Activated T-helper 1 cell treated with Interleukin-2 at 50 U/mL for 16 hours (primary cell): ENCODE measurements at places on chromosomes 5 and 9.

- DNase-seq: no peak
These were observed 124.2 kb upstream of the TNPO1 start for GRCh38 chr5:72692231-72692637.

- no peak for DNase-seq
These were observed 190.6 kb upstream of the MSX2 start for GRCh38 chr5:174533751-174534241.

DNA sequence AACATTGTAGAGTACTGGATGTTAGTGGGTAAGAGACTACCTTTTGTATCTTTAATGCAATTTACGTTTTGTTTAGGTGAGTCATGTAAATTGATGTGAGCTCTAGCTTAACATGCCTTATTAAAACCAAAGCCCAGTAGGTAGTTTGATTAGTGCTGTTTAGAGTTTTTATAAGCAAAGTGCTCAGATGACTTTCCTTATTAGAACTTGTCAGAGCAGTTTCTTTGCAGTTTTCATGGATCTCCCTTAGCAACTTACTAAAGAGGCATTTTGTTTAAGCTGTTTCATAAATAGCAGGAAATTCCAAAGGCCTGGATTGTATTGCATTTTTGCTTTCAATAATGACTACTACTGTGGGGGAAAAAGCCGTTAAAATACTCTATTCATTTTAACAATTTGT is 14.5 kb downstream of the ZSWIM6 start:
- no peak for DNase-seq

- DNase-seq: no peak
These were observed 23.4 kb downstream of the HRH2 start for GRCh38 chr5:175681045-175681967.

DNA sequence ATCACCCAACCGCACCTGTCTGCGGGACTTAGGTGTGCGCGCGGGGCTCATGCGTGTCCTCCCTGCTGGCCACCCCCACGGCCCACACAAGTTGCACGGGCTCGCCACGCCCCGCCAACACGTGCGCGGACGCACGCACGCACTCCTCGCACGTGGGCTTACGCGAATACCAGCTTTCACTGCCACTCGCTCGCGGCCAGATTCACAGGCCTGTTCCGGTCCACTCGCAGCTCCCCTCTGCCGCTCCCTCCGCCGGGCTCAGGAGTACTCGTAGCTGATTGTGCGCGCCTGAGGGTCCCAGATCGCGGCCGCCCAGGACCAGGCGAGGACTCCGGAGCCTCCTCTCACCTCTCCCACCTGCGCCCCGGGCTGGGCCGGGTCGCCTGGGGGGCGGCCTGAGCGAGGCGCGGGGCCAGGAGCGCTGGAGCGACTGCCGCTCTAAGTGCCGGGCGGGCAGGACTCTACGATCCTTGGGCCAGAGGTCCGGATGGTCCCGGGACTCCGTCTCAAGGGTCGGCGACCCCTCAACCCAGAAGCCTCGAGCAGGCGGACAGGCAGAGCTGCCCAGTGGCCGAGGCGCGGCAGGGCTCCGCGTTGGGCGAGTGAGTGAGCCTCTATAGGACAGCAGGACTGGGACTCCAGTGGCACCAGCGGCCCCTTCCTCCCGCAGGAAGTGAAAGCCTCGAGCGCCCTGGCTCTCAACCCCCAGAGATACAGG is 3.4 kb downstream of the PCDHGC5 start:
- no peak for DNase-seq

DNA sequence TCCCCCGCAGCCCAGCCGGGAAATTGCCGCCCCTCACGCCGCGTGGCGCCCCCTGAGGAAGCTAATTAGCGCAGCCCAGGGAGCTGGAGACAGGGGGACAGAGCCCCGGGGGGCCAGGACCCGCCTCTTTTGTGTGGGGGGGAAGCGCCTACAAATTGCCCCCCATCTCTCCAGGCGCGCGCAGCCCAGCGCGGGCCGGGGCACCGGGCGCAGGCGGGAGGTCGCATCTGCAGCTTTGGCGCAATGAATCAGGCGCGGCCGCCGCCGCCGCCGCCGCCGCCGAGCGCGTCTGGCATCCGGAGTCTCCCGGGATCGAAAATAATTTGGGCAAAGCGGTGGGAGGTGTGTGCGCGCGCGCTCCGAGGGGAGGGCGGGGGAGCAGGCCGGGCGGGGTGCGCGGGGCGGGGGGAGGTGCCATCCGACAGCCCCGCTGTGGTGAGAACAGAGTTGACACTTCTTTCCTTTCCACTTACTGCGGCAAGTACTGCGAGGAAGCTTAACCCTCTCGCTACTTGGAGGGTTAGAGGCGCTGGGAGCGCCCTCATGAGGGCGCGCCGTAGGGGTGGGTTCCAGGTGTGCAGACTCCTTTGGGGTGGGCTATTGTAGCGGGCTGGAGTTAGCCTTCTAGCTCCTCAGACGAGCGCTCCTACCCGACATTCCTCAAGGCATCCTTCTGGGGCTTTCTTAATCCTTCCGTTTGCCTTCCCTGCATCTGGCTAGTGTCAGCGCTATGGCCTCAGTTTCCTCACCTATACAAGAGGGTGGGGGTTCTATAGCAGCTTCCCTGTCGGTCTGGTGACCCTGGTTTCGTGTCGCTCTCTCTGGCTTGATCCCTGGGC is 63.1 kb downstream of the CXXC5 start:
- peak; percentile 27 for DNase-seq

GRCh38 chr5:144378681-144379080 is 208.0 kb downstream of the KCTD16 start:
- DNase-seq: no peak

GRCh38 chr5:52007230-52007858 is 624.1 kb downstream of the ISL1 start:
- DNase-seq: no peak

GRCh38 chr5:69049151-69049550 is 44.7 kb upstream of the SLC30A5 start:
- no peak for DNase-seq

DNA sequence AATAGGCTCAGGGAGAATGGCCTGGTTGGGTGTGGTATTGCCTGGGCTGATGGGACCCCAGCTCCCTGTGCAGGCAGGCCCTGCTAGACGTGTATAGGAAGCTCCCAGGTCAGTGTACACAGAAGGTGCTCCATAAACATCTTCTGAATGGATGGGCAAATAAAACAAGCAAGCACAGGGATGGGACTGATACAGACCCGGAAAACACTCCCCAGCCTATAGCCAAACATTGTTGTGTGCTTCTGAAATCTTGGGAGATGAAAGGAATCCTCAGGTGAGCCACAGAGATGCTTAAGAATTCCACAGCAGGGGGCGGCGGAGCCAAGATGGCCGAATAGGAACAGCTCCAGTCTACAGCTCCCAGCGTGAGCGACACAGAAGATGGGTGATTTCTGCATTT is 151.8 kb downstream of the ENTREP1 start:
- DNase-seq: no peak

- no peak for DNase-seq
These were observed 26.3 kb downstream of the SLC28A3 start for GRCh38 chr9:84314306-84314705.

DNA sequence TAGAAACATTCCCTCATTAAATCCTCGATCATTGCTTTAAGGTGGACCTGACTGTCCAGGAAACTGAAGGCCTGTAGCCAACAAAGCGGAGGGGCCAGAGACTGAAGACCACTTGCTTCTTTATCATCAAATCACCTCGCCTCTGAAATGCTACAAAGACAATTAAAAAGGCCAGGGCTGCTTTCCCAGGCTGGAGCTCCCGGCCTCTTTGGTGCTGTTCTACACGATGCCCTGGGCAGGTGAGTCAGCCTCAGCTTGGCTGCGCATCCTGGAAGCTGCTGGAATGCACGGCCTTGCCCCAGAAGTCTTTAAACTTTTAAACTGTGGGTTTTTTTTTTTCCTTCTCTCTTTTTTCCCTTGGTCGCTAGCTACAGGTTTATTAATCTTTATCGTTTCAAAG is 46.5 kb downstream of the SH3PXD2B start:
- DNase-seq: no peak

DNA sequence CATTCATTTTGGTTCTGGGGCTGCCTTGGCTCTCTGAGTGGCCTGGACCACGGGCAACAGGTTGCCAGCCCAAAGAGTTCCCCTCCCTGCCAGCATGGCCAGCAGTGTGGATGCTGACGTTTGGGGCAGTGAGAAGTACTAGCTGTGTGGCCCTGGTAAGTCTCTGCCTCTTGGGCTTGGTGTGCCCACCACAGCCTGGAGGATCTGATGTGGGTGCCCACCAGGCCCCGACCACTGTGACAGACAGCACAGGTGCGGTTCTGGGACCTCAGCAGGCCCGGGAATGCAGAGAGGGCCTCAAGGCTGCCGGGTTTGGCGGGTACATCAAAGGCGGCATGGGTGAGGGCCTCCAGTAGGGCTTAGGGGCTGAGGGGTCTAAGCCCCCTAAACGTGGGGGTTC is 33.6 kb upstream of the PITX1 start:
- no peak for DNase-seq

DNA sequence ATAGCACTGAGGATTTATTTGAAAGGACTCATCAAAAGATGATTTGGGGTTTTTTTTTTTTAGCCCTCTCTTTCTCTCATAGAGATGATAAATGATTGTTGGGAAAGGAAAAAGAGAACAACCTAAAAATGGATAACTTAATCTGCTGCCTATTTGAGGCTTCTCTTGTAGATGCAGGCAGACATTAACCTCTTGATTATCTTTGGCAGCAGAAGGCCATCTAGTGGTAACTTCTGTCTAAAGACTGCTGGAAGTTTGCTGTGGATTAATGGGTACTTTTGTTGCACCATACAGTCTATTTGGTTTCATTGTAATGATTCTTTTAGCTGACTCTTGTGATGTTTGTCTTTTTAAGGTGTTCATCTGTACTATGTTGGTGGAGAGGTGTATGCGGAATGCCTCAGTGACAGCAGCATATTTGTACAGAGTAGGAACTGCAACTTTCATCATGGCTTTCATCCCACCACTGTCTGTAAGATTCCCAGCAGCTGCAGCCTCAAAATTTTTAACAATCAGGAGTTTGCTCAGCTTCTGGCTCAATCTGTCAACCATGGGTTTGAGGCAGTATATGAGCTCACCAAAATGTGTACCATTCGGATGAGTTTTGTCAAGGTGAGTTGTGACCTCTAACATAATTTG is 18.8 kb downstream of the SMIM32 start:
- no peak for DNase-seq

GRCh38 chr9:107484117-107484723 is 5.3 kb downstream of the KLF4 start:
- no peak for DNase-seq

- no peak for DNase-seq
These were observed 17.3 kb downstream of the SKIC3 start for GRCh38 chr5:95537501-95537900.

- no peak for DNase-seq
These were observed 6.2 kb downstream of the PDLIM4 start for GRCh38 chr5:132263548-132264261.

DNA sequence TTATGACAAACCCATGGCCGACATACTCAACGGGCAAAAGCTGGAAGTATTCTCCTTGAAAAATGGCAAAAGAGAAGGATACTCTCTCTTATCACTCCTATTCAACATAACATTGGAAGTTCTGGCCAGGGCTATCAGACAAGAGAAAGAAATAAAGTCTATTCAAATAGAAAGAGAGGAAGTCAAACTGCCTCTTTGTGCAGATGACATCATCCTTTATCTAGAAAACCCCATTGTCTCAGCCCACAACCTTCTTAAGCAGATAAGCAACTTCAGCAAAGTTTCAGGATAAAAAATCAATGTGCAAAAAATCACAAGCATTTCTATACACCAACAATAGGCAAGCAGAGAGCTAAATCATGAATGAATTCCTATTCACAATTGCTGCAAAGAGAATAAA is 1799.9 kb upstream of the ACO1 start:
- DNase-seq: no peak

GRCh38 chr5:165630261-165630778 is 2124.9 kb downstream of the MAT2B start:
- DNase-seq: no peak

DNA sequence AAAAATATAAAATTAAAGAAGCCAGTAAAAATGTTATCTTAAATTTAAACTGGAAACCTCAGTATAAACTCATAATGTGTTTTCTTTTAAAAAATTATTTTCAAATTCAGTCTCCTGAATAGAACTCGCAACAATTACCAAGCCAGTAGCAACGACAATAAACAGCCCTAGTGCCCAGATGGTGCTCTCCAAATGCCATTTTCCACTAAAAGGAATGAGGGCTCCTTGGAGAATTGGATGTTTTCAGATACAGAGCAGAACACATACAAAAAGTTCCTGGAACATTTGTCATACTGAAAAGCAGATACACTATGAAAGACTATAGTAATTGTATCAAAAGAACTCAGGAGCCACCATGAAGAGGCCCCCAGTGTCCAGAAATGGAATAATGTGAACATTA is 97.4 kb downstream of the TMC1 start:
- no peak for DNase-seq

DNA sequence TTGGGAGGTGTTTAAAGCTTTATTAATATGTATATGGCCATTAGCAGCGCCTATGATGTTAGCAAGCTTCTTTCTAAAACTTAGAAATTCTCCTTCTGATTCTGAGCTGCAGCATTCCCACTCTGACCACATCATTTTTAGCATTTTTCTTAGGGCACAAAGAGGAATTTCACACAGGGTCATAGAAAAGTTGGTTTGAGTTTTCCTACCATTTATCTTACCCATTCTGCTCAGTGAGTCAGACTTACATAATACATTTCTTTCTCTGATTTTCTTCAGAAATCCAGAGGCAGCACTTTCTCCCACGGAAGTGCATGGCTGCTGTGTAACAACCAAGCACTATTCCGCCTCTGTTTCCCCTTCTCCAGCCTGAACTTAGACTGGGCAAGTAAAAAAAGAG is 246.6 kb downstream of the ARL15 start:
- DNase-seq: no peak

DNA sequence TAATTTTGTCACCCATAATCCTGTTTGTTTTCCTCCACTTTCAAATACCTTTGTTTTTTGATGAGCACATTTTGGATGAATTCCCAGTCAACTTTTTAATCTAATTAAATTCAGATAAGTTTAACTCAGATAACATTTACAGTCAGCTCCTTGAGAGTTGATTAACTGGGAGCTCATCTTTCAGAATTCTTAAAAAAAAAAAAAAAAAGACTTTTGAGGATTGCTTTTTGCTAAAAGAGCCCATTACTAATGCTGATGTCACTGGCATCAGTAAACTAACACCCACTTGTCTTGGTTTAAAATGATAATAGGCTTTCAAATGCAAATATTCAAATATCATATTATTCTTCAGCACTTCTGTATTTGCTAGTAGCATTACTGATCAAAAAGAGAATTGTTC is 47.1 kb upstream of the NFIB start:
- no peak for DNase-seq

GRCh38 chr9:76649894-76650293 is 114.3 kb upstream of the PCA3 start:
- DNase-seq: no peak

DNA sequence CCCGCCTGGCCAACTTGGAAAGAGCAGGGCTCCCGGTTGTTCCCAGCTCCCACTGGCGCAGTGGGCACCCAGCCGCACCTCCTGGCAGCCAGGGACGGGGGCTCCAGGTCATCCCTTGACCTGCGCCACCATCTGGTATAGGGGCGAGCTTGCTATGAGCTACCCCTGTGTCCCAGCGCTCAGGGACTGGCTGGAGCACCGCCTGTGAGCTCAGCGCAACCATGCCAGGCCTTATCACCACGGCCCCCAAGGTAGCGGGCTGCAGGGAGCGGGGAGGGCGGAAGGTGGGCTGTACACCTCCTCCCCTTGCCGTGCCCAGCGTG is 15.4 kb upstream of the RASA1 start:
- no peak for DNase-seq
